ENCODE measurements at places on chromosomes 4 and X.

DNA sequence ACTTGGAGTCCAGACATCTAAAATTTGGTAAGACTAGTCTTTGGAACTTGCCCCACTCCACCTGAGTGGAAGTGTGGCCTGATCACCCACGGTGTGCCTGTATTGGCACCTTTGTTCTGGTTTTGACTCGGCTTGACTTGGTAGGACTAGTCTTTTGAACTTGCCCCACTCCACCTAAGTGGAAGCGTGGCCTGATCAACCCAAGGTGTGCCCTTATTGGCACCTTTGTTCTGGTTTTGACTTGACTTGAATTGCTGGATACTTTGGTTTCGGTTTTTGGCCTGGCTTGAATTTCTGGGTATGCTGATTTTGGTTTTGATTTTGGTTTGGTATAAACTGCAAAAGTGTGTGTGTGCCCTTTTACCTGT, 44.7 kb upstream of the UGT2B7 start:
- DNase-seq: no peak

DNA sequence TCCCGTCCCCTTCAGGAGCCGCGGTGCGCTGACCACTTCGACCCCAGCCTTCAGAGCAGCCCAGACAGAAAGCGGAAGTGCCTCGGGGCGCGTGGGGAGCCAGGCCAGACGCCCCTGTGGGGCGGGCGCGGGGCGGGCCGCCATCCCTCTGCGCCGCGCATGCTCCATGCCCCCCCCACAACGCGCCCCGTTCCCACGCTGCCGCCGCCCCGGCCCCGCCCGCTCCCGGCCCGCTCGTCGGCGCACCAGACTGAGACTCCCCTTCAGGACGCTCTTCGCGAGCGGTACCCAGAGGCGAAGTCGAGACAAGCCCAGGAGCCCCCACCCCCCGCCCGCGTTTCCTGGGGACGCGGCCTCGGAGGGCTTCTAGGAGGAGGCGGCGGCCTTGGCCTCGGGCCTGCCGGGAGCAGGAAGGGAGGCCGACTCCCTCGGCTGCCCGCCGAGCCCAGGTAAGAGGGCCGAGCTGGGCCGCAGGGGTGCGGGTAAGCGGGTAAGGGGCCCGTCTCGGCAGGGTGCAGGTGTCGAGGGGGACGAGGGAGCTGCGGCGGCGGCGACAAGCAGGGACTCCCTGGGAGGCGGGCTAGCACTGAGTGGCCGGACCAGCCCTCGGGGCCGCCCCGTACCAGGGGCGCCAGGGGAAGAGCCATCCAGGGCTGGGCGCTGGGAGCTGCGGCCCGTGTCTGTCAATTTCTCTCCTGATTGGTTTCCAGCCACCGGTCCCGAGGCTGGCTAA, at the start of gene ZFP92:
Gene ZFP92 (plus strand): TSS at position 218 of the 733 bp plus-strand sequence. CDS start 6,851 bp downstream, outside the sequence.
- DNase-seq: peak; percentile 3

DNA sequence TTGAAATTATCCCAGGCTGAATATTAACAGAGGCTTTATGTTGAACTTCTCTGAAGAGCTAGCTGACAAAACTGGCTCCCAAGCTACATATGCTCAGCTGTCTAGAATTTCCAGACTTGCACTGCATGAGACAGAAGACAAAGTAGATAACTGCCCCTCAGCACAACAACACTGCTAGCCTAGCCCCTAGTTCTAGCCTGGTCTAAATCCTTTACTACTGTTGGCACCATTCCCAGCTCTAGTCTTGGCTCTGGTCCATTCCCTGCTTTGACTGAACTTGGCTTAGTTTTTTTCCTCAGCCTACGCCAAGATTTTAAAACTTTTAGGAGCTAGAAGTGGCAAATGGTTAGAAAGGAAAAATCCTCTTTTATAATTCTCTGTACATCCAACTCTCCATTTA, 7.6 kb upstream of the OPHN1 start:
- no peak for DNase-seq

DNA sequence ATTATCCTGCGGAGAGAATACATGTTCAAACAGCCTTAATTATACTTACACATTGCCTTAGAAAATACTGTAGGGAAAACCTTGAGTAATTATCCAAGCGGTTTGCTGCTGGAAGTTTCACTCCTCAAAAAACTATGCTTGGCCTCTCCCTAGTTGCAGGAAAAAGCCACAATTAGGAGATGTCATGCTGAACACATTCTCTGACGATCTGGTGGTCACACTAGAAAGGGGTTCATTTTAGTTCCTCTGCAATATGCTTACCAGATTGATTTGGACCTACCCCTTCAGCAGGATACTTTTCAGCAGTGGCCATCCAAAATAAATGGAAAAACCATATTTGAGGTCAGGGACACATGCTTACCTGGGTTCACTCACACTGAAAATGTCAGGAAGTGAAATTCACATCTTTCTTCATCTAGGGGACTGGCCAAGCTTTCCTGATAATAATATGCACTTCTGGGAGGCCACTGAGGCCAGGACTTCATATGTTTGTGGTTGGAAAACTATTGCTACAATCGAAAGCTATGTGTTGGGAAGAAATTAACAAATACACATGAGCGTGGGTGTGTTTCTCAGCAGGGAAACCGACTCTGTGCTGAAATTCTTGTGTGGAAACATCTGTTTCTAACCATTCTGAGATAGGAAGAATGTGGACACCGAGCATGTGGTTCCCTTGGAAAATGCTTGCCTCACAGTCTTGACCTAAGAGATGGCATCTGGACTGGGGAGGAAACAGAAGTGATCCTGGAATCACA, 68.8 kb downstream of the ATXN3L start:
- no peak for DNase-seq

DNA sequence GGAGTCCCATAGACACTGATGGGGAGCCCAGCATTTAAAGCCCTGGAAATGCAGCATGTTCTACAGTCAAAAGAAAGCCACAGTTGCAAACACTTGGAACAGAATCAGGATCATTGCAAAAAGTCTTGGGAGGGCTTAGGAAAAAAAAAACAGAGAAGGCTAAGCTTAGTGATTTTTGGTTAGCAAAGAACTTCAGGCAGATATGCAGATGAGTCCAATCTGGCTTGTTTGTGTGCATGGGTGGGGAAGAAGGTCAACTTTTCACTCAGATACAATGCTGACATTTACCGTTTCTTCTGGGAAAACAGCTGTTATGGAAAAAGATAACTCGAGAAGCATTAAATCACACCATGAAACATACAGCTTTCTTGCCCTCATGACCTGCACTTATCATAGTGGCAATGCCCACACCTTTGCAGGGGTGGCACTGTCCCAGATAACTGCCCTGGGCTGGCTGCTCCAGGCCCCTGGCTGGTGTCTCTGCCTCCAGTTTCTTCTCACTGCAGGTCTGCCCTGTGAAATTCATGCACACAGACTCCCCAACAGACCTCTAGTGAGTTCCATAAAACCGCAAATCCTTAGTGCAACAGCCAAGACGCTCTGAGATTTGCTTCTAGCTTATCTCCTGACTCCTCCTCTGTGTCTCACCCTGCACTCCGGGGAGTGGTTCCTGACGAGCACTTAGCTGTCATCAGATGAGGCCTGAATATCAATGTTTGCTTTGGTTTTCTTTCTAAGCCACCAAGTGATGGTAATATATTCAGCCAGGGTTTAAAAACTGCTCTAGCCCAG, 99.2 kb downstream of the DRD5 start:
- no peak for DNase-seq

GRCh38 chrX:65034292-65034667, 58.0 kb upstream of the ZC4H2 start:
- DNase-seq: peak; percentile 0

DNA sequence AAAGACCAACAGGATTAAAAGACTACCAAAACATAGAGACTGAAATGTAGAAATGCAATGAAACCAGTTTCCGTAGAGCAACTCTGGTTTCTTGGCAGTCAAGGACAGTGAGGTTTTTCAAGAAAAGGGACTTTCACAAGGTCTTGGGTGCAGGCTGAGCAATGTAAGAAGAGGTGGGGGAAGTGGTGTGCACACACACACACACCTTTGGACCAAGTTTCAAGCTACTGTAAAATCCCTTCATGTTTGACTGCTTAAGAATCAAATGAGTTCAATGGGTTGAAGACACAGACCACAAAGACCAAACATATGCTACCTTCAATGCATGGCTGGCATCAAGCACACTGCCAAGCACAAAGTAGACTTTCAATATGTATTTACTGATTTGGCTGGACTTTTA, 17.8 kb upstream of the MCF2 start:
- no peak for DNase-seq

- no peak for DNase-seq
Observed at GRCh38 chrX:154730253-154730891, 20.5 kb downstream of the GAB3 start.

DNA sequence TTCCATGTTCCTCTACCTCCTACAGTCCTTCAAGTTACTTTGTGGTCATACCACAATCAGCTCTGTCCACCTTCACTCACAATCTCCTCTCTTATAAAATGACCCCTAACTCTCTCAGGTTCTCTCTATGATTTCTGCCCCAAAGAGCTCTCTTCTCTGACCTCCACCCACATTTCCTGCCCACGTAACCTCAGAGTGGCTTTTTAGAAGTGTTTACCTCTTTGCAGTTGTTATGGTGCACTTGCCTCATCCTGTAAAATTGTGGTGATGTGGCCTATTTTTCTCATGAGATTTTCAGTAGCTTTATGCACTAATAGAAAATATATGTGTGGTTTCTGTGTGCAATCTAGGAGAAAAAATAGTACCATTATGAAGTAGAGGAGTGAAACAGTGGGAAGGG, 215.8 kb downstream of the PACRGL start:
- peak; percentile 16 for DNase-seq

DNA sequence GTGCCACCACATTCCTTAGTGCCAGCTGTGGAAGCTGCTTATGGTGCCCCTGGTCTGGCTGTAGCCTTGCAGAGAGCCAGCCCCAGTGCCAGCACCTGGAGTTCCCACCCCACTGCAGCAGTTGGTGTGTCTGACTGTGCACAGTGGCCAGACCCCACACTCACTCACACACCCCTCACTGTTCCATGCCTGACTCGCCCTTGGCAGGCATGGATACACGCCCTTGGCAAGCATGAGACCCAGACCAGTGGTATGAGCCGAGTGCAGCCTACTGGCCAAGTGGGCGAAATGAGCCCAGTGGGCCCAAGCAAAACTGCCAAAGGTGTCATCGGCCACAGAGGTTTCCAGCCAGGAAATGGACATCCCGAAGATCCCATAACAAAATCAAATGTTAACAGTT, 27.4 kb downstream of the NAA11 start:
- no peak for DNase-seq

GRCh38 chr4:80306260-80306659, 29.3 kb upstream of the CFAP299 start:
- no peak for DNase-seq

DNA sequence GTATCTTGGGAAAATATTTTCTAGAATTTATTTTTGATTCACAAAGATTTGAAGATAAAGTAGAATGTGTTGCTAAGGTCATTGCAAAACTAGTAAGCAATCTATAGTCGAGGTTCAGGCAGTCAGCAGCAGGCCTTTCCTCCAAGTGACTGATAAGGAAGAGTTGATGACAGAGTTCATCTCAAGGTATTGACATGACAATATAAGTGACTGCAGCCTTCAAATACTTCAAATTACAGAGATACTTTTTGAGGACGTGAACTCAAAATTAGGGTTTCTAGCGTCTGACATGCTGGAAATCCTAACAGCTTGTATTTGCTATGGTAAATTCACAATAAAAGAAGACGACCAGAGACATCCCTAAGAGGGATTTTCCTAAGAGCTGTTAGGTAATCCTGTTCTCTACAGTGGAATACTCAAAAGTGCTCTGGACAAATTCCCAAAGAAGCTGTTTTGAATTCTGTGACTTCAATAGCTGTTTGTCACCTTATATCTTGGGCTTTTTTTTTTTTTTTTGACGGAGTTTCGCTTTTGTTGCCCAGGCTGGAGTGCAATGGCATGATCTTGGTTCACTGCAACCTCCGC, 7.4 kb downstream of the ARHGAP10 start:
- no peak for DNase-seq

DNA sequence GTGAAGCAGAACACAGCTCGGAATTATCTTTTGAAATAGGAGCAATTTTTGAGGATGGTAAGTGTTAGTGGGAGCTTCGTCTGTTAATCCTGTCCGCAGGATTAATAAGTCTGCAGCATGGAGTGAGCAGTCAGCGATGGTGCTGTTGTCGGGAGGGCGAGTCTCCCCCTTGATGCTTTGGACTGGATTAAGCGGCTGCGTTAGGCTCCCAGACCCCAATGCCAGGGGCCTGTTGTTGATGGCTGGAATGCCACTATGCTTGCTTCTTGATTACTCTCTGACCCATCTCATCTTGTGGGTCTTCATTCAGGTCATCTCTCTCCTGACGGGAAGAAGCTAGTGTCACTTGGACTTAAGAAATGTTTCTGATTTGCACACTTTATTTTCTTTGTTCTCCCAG, 332.6 kb downstream of the ARHGAP10 start:
- no peak for DNase-seq

DNA sequence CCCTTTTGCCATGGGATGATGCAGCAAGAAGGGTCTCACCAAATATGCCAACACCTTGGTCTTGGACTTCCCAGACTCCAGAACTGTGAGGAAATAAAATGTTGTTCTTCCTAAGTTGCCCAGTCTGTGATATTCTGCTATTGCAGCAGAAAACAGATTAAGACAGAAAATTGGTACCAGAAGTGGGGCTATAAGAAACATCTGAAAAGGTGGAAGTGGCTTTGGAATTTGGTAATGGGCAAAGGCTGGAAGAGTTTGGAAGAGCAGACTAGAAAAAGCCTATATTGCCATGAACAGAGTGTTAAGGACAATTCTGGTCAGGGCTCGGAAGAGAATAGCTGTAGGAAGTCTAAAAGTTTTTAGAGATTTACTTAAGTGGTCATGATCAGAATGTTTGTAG, 27.4 kb downstream of the CASP6 start:
- no peak for DNase-seq

DNA sequence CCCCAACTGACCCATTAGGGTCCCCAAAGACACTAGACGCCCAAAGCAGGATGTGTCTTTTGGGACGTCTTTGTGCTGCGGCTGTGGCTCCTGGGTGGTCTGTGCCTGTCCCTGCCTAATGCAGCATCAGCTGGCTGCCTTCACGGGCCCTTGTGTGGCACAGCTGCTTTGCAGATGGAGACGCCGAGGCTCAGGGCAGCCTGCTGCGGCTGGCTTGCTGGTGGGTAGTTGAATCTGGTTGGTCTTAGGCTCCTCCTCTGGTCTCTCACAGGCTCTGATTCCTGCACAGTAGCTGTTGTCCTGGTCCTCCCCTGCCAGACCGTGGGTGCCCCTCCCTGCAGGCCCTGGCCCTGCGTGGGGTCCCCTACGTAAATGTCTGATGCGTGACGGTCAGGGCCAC, 8.1 kb downstream of the CPZ start:
- no peak for DNase-seq

DNA sequence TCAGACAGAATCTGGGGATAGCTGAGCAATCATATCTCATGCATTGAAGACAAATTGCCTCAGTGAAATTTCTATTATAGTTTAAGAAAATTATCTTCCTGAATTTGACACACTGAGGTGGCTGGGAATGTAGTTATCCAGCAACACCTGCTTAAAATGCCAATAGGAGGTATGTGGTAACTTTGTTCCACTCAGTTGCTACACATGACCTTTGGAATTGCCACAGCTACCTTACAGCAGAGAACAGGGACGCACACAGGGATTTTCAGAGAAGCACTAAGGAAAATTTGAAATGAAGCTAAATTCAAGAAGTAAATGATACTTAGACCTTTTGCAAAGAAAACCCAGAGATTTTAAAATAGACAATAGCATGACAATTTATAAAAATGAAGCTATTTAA, 264.6 kb downstream of the IL1RAPL1 start:
- DNase-seq: no peak

Data from CD4-positive, alpha-beta T cell treated with Interleukin-2 at 100 ng/mL for 4 hours (primary cell).